Activated gamma-delta T cell treated with Interleukin-2 at 50 U/mL for 16 hours (primary cell): ENCODE measurements at places on chromosomes 1 and 21.

DNA sequence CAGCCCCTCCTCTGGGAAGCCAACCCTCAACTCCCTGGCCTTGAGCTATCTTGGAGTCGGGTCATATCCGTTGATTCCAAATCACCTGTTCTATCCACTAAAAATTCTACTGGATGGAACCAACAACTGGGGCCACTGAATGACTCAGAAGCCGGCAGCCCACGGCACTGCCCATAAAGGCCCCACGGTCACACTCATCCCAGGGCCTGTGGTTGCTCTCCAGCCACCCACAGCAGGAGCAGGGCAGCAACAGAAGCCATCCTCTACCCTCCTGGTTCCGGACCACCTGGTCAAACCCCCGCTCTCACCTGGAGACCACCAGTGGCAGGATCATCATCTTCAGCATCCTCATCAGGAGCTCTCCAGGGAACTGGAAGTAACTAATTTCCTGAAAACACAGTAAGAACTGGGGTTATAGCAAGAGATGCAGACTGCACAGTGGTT is 8.4 kb downstream of the SLC1A7 start:
- DNase-seq = no peak

GRCh38 chr1:76260279-76260678 is 185.7 kb downstream of the ST6GALNAC3 start:
- no peak for DNase-seq

- DNase-seq = no peak
Observed at GRCh38 chr1:224743608-224744164, 127.6 kb downstream of the CNIH3 start.

GRCh38 chr1:2271211-2271721 is 43.1 kb downstream of the SKI start:
- DNase-seq = no peak

DNA sequence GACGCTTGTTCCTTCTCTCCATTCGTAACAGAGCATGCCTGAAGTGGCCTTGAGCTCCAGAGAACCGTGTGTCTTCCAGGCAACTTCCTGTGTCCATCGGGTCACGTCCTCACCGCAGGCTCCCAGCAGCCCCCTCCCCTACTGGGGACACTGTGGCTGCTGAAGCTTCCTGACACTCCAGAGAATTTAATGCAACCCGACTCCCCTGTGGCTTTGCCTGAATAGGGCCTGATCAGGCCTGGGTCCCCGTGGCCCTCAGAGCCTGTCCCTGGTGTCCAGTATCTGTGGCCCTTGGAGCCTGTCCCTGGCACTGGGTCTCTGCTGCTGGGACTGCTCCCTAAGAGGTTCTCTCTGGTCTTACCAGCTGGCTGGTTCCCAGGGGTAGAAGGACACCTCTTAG is 219.7 kb upstream of the VAMP3 start:
- DNase-seq = no peak

DNA sequence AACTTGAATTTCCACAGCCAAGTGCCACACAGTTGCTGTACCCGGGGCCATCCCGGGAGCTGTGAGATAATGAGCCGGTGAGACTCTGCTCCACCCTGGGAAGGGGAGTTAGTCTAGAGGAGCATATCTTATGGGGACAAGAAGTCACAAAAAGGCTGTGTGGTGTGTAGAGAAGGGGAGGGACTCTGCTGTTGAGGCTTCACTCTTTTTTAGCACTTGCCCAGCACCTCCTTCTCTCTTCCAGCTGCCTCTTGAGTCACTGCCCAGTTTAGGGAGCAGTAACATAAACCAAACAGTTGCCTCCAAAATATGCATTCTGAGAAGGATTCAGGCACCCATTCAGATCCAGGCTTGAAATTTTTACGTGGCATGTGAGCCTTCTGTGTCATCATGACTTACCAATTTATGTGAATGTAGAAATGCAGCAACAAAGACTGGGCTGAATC is 744 bp upstream of the WDR26 start:
- DNase-seq = no peak

DNA sequence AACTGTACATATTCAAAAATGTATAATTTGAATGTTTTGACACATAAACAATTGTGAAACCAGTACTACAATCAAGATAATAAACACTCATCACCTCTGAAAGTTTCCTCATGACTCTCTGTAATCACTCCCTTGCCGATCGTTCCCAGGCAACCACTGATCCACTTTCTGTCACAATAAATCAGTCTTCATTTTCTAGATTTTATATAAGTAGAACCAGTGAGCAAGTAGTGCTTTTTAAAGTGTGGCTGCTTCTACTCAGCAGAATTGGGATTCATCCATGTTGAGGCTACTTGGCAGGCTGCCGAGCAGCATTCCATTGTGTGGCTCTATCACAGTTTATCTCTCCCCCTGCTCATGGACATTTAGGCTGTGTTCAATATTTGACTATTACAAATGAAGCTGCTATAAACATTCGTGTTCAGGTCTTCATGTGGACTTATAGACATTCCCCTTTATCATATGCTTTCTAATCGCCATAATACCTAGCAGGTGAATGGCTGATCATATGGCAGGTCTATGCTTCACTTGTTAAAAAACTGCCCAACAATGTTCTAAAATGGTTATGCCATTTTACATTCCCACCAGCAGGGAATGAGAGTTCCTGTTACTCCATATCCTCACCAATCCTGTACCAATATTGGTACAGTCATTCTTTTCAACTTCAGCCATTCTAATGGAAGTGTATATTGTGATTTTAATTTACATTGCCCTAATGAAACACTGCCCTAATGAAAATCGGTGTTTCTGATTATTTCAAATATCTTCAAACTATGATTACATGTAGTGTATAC is 20.5 kb downstream of the TEX38 start:
- no peak for DNase-seq

GRCh38 chr1:10494754-10495474 is 20.2 kb downstream of the PEX14 start:
- DNase-seq = peak; percentile 79

DNA sequence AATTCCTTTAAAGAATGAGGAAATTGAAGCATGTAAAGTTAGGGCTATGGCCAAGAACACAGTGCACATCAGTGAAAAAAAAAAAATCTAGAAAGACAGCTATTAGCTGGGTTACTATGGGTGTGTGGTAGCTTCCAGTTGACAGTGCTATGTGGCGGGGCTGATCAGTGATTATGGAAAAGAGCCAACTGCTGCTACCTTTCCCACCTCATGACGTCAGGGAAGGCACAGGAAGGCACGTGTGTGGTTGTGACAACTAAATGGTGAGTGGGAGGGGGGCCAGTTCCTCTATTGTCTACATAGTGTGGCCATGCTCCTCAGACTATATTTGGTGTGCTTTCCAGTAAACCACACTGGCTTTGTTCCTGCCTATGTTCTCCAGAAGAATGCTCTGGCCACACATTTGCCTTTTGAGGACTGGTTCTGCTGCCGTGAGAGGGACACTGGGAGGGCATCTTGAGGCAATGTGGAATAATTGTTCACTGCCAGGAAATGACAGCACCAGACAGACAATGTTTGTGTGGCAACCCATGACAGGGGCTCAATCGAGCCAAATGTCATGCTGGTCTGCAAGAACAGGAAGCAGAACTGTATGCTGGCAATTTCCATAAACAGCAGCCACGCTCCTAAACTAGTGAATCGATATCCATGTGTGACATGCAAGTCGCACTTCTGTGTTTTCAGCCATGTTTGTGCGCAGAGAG is 3.0 kb upstream of the SDE2 start:
- peak; percentile 37 for DNase-seq
